ENCODE measurements at places on chromosomes 4 and X. TPM values are rescaled to one million over a fixed set of nuclear protein-coding genes. Genes with fewer than 3 reads are reported as not detected.
A peak's percentile ranks its signal among the peaks of the same experiment; 100 is the strongest.

KLKB1 gene
- 1.2 TPM for total RNA-seq

- DNase-seq: no peak
These were observed 17.3 kb downstream of the TRAM1L1 start for GRCh38 chr4:117068120-117068519.

- DNase-seq: no peak
These were observed 1367.1 kb downstream of the STIM2 start for GRCh38 chr4:28227764-28228163.

NPNT gene
- total RNA-seq: not detected

TSPAN7 gene
- not detected for total RNA-seq

- no peak for DNase-seq
These were observed 6.1 kb downstream of the SLAIN2 start for GRCh38 chr4:48347282-48347921.

DNA sequence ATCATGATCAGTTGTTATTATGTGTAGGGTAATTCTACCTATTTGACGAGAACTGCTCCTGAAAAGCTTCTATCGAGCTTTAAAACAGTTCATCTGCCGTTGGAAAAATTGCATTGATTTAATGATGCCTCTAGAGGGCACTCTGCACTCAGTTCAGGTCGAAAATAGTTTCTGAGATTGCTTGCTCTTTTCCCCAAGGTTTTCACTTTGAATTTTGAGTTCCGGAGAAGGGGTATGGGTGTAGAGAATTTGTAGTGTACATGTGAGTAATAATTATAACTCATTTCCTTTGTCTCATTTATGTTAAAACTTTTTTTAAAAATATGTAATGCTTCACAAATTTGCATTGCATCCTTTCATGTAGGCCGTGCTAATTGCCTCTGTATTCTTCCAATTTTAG, 28.4 kb upstream of the TNIP3 start:
- peak; percentile 50 for DNase-seq

GRCh38 chr4:1807332-1807777, 14.3 kb downstream of the FGFR3 start:
- DNase-seq: no peak
